ENCODE measurements at places on chromosomes 5 and 9.

DNA sequence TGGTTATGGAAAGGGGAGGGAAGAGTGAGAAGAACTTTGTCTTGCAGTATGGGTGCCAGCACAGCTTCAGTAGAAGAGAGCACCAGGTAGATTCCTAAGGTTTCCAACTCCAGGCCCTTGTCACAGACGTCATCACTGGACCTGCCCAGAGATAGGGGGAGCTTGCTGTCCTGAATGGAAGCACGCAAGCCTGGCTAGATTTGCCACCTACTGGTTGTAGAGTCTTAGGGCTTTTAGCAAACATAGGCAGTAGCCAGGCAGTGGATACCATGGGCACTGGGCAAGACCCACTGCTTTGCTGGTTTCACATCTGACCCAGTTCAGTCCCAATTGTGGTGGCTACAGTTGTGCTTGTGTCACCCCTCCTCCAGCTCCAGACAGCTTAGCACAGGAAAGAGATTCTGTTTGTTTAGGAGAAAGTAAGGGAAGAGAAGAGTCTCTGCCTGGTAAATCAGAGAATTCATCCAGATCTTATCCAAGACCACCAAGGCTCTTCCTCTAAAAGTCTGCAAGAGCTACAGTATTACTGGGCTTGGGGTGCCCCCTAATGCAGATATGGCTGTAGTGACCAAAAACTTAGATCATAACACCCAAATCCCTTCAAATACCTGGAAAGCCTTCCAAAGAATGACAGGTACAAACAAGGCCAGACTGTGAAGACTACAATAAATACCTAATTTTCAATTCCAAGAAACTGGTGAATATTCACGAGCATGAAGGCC, 158.9 kb downstream of the HINT1 start:
- no peak for DNase-seq

GRCh38 chr5:133652951-133653759, 40.8 kb upstream of the FSTL4 start:
- no peak for DNase-seq

- no peak for DNase-seq
Measured at GRCh38 chr5:88948746-88949600, 66.0 kb upstream of the MEF2C start.

GRCh38 chr9:27528886-27529315, 713 bp downstream of the MOB3B start:
- peak; percentile 54 for DNase-seq

GRCh38 chr5:72108202-72109061, 1.2 kb downstream of the MAP1B start:
- no peak for DNase-seq

- DNase-seq, result no peak
Measured at GRCh38 chr9:124078641-124079040, 67.1 kb downstream of the LHX2 start.

- DNase-seq, result no peak
Measured at GRCh38 chr5:110431603-110432002, 294.9 kb downstream of the TMEM232 start.

DNA sequence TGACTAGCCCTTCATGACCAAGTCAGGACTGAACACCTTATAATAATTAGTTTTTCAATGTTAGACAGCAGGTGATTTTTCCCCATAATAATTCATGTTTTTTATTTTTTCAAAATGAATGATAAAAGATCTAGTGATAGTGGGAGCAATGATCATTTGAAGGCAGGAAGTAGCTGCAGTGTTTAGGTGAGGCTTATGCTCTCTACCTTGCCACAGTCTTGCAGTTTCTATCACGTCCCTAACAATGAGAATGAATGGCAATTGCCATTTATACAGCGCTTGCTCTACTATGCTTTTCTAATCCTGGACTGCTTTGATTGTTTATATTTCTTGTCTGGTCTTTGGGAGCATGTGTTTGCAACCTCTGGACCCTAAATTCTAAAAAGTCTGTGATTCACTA, 367.8 kb upstream of the RIOK2 start:
- DNase-seq, result no peak

- DNase-seq, result no peak
Measured at GRCh38 chr9:94782355-94783101, 56.0 kb downstream of the AOPEP start.

GRCh38 chr5:73542020-73542419, 23.4 kb downstream of the ANKRA2 start:
- DNase-seq, result no peak

DNA sequence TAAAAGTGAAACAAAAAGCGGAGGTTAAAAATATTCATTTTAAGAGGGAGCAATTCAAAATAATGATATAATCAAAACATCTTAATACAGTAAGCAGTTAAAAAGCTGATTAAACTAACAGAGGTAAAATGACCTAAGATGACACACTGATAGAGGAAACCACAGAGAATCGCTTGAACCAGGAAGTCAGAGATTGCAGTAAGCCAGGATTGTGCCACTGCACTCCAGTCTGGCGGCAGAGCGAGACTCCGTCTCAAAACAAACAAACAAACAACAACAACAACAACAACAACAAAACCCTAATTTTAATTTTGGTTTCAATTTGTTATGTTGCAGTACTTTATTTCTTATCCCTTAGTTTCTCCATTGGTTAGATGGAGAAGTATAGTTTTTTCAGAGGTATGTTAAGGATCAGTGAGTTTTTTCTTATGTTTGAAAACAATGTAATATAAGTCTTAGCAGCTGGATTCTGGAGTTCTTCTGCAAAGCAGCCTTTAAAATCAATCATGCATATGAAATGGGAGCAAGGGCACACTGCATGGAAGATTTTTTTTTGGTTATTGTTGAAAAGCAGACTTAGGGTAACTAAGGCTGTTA, 58.5 kb downstream of the MLANA start:
- no peak for DNase-seq

DNA sequence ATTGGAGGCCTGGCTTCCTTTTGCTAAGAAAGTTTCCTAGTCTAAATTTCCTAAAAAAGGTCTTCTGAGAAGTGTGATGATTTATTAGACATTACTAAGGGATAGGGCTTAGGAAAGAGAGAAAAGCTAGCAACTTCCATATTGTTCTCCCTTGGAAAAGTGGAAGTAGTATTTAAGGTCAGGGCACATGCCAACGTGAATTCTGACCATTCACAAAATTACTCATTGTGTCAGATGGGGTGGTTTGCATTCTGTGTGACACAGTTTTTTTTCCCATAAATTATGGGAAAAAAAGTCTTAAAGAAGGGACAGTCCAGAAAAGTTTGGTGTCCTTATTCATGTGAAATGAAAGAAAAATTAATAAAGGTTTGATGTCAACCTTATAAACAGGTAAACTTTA, 110.0 kb upstream of the ARRDC3 start:
- no peak for DNase-seq

DNA sequence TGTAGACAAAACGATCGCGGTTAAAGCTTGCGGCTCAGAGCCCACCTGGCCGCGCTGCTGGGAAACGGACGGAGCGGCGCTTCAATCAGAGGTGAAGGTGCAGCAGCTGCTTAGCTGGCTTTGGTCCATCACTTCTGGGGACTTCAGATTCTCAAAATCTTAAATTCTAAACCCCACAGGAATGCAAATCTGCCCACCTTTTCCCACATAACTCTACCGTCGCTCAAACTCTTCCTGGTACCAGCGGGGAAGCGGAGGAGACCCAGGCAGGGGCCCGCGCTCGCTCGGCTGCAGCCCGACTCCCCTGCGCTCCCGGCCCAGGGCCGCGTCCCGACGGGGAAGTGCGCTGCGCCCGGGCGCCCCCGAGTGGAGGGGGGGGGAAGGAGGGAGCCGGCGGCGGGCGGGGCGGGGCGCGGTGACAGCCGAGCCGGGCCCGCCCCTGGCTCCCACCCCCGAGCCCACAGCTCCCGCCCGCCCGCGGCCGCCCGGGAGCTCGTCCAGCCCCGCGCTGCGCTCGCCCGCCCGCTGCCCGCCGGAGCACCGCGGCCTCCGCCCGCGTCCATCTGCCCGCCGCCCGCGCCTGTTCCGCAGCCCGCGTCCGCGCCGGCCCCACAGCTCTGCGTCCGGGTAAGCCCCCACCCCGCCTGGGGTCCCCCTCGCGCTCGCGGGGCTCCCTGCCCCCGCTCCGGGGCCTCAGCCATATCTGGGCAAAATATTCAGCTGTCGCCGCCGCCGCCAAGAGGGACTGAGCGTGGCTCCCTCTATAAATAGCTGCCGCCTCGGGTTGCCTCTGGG, at the start of gene TMOD1:
TSS of gene TMOD1 (plus strand) at position 490 of the 795 bp plus-strand sequence. CDS start 22,523 bp downstream, outside the sequence.
- peak; percentile 41 for DNase-seq

GRCh38 chr5:180898621-180899246, at the start of gene BTNL8:
Gene BTNL8 (plus strand): TSS chr5:180899159. CDS start chr5:180899311, 152 bp downstream.
- DNase-seq, result no peak

DNA sequence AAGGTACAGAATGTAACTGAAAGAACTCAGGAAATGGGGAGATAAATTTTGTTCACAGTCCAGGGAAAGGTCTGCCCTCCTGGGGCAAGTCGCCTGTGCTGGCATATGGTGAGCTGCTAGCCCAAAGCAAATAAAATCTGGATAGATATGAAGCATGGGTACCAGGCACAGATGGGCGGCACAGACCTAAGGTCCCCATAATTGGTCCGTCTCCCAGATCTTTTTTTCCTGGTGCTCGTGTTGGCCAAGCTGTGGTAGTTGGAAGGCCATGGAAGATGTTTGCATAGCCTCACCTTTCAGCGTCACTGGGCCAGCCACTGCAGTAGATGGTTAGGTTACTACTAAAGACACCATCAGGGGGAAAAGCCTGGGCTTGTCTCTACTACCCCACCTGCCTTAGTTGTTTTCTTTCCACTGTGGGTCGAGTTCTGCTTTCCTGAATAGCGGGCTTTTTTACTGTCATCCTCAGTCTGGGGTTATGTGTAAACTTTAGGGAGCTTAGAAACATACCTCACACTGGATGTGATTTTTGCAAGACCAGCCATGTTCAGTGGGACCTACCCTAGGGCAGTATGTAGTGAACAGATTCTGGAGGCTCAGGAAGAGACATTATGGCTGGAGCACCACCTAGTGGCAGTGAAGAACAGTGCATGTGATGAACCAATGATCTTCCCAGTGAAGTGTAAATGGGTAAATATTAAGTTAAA, 24.2 kb upstream of the GLRX start:
- peak; percentile 74 for DNase-seq

DNA sequence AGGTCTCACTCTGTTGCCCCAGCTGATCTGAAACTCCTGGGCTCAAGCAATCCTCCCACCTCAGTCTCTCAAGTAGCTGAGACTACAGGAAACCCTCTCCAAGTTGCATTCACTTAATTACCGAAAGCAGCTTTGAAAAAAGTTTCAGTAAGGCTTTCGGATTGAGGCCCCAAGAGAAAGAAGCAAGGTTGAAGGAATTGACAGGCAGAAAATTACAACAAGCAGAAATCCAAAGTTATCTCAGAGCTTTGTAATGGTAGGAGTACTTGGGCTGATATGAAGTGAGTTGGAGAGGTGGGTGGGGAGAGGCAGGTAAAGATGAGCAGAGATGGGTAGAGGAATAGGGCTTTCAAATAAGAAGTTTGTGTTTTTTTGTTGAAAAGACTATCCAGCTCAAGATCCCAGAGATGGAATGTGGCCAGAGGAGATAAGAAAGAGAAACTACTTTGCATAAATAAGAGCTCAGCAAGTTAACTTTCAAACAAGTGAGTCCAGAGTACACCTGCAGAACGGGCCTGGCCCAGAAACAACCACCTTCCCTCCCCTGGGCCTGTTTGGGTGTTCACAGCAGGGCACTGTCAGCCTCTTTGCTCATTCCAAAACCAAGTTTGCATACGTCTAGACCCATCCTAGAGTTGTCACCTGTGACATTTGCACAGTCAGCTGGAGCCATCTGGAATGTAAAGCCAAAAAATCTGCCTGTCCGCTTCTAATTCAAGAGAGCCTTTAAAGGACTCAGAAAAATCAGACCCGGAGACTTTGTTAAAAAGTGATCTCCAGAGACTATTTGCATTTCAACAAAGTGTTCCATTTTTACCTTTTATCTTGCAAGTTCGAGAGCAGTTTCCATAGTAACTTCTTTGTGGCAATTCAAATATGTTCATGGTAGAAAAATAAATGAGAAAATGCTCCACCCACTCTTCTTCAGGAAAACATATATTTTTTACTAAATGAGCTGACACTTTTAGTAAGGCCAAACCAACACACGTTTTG, 2.2 kb upstream of the CLINT1 start:
- no peak for DNase-seq

GRCh38 chr5:175734501-175734900, 76.6 kb downstream of the HRH2 start:
- DNase-seq, result no peak

GRCh38 chr9:19231904-19232822, 1.7 kb downstream of the DENND4C start:
- no peak for DNase-seq

GRCh38 chr9:33040792-33041431, 15.8 kb downstream of the DNAJA1 start:
- DNase-seq, result no peak

GRCh38 chr5:21152611-21153010, 1164.6 kb upstream of the CDH18 start:
- DNase-seq, result no peak

GRCh38 chr5:91541696-91542095, 158.6 kb upstream of the ARRDC3 start:
- no peak for DNase-seq

DNA sequence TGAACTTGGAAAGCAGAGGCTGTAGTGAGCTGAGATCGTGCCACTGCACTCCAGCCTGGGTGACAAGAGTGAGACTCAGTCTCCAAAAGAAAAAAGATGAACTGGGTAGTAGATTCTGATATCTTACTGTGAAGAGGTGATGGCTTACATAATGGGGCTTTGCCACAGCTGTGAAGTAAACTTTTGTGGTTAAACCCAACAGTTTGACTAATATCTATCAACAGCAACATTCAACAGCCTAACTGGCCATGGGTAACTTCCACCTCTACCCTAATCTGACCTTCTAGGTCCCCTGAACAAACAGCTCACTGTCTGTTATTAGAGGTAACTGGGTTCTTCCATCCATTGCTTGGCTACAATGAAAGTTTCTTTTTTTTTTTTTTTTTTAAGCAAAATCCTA, 52.1 kb downstream of the TLE1 start:
- DNase-seq, result no peak

DNA sequence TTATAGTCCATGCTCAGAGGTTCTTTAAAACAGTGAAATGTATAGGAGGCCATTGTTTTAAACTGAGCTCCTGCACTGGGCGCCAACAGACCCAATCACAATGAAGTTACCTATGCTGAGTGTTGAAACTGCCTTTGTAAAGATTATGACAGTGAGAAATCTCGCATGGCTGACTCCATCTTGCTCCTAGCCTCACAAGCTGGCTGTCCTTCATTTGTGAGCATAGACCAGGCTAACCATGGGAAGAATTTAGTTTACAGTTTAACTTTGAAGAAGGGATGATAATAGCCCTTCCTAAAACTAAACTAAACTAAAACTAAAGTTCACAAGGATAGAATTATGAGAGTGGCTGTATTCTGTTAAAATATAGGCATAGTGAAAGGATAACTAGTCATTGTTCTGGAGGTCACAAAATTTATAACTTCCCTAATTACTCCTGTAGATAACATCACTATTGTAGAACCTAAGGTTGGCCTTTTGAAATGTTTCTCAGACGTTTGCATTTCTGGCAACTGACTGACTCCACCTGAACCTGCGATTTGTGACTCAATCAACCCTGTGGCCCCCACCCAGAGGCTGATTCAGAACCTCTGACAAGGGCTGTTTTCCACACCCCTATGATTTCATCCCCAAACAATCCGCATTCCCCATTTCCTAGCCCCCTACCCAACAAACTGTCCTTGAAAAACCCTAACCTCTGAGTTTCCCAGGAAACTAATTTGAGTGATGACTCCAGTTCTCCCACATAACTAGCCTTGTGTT, 59.1 kb downstream of the HMHB1 start:
- DNase-seq, result no peak

GRCh38 chr9:129930743-129931142, 95.5 kb downstream of the USP20 start:
- DNase-seq, result peak; percentile 49

Measured in CD4-positive, alpha-beta T cell treated with Interferon alpha-2 for 1 hour (primary cell).